Renal cortical epithelial cell (primary cell): ENCODE measurements at places on chromosomes 13 and 19. TPM values are rescaled to one million over a fixed set of nuclear protein-coding genes. Genes with fewer than 3 reads are reported as not detected.

Gene DNAAF3
- total RNA-seq = 2.8 and 2.9 TPM in 2 replicates

DNA sequence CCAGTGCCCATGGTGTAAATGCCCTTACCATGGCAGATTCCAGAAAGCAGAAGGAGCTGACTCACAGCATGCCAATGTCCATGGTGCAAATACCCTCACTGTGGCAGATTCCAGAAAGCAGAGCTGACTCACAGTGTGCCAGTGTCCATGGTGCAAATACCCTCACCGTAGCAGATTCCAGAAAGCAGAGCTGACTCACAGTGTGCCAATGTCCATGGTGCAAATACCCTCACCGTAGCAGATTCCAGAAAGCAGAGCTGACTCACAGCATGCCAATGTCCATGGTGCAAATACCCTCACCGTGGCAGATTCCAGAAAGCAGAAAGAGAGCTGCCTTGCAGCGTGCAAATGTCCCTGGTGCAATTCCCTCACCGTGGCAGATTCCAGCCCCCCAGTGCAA is 163.8 kb upstream of the SOX1 start:
- DNase-seq = no peak

Gene SULT2A1
- total RNA-seq = not detected in 2 replicates

DNA sequence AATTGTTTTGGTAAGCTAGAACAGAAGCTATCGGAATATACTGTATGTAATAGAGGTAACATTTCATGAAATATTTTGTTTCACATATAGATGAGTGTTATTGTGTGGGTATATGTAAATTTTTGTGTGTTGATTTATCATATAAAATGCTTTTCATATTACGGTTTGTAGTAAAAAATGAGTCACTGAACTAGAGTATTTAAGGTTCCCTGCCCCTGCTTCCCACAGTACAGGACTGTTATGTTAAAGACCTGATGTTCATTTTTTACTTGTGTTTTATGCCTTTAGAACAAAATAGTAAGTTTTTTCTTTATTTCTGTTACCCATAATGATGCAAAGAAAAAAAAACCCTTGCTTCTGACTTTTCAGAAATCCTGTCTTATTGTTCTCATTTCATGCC is 243.4 kb downstream of the ENOX1 start:
- no peak for DNase-seq

GRCh38 chr19:43524922-43525835 is 1.8 kb downstream of the ETHE1 start:
- DNase-seq = peak; percentile 83

GRCh38 chr13:76822698-76823267 is 63.4 kb downstream of the KCTD12 start:
- DNase-seq = peak; percentile 67

DNA sequence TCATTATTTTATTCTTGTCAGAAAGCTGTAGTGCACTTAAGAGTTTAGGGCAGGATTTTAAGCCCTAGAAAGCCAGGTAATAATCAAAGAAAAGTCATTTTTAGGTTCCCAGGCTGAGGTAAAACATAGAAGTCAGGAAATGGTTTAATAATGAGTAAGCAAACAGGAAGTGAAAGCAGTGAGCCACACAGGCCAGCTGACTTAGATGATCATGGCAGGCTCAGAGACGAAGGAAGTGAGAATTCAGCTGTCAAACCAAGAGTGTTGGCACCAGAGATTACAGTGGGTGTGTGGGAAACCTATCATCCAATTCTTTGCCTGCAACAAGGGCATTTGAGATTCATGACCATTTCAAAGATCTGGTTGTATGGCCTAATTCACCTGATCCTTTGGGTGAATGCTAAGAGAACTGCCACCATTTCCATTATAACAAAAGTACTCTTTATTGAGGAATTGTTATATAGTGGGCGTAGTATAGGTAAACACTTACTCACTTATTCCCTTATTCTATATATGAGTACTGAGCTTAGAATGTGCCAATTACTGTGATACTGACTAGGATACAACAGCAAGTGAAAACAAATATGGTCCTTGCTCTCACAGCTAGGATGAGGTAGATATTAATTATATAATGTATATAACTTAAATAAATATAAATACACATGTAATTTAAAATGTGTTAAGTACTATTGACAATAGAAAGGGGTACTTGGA is 103.7 kb upstream of the EDNRB start:
- DNase-seq = peak; percentile 57

Gene TPGS1
- total RNA-seq = 30.3 and 75.5 TPM in 2 replicates

Gene RDH8
- not detected in 2 replicates for total RNA-seq

DNA sequence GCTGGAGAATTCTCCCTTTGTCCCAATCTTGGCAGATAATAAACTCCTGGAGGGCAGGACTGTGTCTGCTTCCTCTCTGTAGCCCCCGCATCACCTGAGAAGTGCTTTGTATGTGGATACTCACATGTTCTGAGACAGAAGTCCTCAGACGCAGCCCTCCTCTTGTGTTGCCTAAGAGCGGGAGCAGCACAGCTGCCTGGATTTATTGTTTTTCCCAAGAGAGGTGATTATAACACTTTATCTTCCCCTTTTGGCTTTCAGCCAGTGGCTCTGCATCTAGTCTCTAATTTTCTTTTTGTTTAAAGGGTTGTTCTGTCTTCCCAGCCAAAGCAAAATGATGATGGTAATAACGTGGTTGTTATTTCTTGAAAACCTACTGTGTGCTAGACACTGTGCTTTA is 36.1 kb downstream of the OLFM4 start:
- DNase-seq = no peak

DNA sequence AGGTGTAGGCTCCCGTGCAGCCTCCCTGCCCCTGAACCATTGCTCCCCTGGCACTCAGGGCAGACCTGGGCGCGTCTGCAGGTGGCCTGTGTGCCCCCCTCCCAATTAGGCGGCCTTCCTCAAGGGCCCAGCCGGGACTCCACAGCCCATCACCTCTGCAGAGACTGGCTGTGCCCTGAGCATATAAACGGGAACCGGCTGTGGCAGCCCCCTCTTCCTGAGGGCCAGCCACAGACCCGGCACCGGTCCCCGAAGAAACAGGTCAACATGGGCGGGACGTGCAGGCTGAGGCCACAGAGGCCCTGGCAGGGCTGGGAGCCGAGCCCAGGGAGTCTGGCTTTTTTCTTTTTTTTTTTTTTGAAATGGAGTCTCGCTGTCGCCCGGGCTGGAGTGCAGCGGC is 12.0 kb downstream of the PIAS4 start:
- no peak for DNase-seq

GRCh38 chr13:58343076-58343475 is 711.5 kb downstream of the PCDH17 start:
- DNase-seq = peak; percentile 62

DNA sequence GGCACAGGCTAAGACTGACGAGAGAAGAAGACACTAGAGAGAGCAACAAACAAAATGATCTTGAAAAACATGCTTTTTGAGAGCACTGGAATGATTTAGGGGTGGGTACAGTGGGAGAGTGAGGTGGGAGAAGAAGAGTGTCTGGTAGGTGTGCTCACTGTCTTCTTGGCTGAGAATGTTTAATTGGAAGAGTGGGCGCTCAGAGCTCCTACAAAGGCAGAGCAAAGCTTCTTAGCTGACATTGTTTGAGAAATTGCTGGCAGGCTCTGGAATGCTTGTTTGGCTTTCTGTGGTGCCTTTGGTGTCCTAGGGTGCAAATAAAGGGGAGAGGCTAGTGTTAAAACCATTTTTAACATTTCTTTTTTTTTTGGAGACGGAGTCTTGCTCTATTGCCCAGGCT is 1.5 kb upstream of the LIPE start:
- no peak for DNase-seq

DNA sequence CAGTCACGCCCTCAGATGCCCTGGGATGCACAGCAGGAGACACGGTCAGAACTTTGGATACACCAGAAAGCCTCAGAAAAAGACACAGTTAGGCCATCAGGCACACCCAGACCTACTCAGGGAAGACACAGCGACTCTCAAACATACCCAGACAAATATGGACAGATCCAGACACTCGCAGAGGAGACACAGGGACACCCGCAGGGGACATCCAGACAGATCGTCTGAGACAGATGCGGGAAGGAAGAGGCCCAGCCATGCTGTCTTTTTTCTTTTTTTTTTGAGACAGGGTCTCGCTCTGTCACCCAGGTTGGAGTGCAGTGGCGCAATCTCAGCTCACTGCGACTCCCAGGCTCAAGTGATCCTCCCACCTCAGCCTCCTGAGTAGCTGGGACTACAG is 4.8 kb downstream of the DPF1 start:
- no peak for DNase-seq

Gene GJA3
- 0.05 TPM in 1 of 2 replicates, not detected in the other for total RNA-seq

DNA sequence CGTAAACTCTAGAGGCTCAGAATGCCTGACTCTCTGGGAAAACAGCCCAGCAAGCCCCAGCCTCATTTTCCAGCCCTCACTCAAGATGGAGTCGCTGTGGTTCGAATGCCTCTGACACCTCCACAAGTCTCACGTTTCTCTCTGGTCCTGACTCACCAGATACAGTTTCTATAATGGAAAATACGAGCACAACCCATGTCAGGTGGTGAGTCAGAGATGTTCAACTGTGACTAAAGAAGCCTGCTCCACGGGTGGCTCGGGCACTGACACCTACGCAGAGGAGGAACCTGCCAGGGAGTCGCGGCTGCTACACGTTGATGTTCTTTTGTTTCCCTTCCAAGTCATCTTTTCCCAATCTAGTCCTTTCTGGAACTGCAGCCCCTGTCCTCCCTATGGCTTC is 87.1 kb upstream of the STK24 start:
- peak; percentile 83 for DNase-seq

DNA sequence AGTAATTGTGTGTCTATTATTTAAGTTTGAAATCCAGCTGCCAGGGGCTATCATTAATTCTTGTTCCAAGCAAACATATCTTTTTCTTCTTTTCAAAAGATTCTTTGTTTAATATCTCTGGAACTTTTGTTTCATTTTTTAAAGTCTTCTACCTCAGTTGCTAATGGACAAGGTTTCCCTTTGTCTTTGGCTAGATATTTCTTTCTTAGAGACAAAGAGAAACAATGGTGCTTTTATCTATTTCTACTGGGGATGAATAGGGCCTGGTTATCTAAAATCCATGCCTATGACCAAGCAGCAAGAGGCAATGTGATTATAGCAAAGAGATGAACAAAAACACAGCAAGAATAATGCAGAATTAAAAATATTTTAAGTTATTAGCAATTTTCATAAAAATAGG is 661.3 kb upstream of the KLF12 start:
- DNase-seq = no peak

DNA sequence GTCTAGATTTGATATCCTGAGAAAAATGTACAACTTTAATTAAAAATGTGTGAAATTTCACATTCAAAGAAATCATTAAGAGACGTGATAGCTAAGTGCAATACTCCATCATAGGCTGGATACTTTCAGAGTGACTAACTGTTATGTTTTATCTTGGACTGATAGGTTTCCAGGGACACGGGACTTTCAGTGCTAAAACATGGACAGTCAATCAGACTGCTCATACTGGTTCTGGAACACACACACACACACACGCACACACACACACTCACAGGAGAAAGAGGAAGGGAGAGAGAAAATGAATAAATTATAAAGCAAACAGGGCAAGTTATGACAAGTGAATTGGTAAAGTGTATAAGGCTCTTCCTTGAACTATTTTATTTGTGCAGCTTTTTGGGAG is 955.9 kb downstream of the SLITRK5 start:
- DNase-seq = no peak

DNA sequence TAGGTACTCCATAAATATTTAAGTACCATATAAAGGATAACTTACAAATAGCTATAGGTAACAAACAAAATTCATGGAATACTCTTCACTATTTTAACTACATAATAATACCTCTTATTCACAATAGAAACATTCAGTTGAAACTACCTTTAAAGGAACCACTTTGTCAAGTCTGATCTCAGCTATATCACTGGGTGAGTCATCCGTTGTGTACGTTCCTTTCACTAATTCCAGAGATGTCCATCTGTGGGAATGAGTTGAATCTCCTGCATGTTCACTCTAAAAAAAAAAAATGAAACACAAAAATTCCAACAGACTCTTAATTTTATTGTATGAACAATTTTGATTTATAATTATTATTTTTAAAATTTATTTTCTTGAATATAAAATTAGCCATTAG is 149.4 kb upstream of the FBXL3 start:
- no peak for DNase-seq

- no peak for DNase-seq
Observed at GRCh38 chr13:44362394-44363040, 11.1 kb upstream of the SERP2 start.

Gene TLE2
- total RNA-seq = 15.0 and 15.8 TPM in 2 replicates

Gene SLC7A1
- total RNA-seq = 20.1 and 86.2 TPM in 2 replicates

- no peak for DNase-seq
Observed at GRCh38 chr13:26604784-26605545, 47.5 kb downstream of the WASF3 start.

Gene LILRB1
- not detected in 2 replicates for total RNA-seq

- no peak for DNase-seq
Observed at GRCh38 chr13:72218966-72219365, 352.0 kb upstream of the DACH1 start.

Gene ZNF530
- 3.8 and 11.8 TPM in 2 replicates for total RNA-seq

Gene KLK8
- 5.4 TPM in 1 of 2 replicates, not detected in the other for total RNA-seq

DNA sequence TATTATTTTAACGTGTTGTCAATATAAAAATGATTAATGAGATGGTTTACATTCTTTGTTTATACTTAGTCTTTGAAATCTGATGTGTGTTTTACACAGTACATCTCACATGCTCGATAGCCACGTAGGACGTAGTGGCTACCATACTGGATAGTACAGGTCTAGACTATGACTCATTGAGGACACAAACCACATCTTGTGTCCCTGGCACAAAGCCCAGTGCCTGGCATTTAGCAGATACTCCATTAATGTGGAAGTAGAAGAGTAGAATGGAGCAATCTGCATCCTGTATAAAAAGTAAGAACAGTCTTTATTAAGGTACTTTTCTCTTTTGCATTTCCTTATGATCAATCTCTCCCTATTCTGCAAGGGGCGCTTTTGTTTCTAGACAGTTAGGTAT is 49.0 kb upstream of the FRY start:
- DNase-seq = peak; percentile 98

DNA sequence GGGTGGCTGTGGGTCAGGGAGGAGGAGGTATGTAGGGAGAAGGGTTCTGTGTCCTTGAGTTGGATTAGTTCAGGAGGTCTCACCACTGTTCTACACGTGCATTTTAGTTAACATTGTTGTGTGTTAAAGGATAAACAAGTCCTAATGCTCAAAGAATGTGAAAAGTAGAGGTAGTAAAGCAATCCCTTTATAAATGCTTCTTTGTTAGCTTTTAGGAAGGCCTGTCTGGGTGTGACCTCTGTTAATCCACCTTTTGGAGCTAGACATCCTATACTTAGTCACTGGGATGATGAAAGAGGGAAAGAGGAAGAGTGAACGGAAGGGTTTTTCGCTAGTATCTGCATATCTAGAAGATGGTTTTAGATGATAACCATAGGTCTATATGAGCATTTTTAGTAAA is 42.2 kb upstream of the FLT1 start:
- DNase-seq = no peak

Gene CEACAM3
- total RNA-seq = not detected in 2 replicates

Gene ZNF429
- total RNA-seq = 4.2 and 10.8 TPM in 2 replicates
